ENCODE measurements at places on chromosomes 4 and X.

DNA sequence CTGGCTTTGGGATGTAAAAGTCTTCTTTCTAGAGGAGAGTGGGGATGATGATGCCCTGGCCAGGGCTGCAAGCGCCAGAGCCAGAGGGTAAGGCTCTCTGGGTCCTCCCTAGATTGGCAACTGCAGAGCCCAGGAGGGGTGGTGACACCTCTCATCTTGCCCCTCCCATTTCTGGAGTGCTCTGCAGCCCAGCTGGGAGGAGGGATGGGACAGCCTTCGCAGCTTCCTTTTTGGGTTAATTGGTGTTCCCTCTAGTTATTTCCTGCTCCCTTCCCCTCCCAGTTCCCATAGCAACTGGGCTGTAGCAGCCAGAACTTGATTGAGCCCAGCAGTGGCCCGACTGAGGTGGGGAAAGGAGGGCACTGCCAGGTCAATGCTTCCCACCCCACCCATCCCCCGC lies 19.2 kb downstream of the NALF2 start:
- DNase-seq = no peak

DNA sequence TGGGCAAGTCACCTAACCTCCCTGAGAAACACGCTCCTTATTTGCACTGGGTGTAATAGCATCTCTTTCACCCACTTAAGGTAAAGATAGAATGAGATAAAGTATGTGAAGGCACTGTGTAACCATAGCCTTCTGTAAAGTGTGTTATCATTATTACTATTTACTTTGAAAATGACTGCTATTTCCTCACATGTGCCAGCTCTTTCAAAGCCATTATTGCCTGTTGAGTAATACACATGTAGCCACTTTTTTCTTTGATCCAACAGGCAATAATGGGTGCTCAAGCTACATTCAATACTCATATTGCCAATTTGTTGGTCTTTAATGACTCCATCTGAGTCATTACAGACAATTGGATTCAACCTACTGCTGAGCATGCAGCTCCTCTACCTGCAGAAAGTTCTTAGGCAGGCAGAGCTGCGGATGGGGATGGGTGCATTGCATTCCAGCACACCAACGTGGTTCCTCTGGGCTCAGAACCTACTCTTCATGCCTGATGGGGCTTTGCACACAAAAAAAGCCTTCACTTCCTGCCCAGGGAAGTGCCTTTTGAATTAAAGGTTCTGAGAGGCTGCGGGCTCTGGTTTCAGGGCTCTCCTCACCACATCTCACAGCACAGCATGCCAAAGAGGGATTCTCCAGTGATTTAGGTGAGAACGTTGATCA lies 9.7 kb downstream of the PTCHD1 start:
- DNase-seq = no peak

GRCh38 chrX:34350561-34351335 lies 218.6 kb upstream of the FAM47A start:
- no peak for DNase-seq

DNA sequence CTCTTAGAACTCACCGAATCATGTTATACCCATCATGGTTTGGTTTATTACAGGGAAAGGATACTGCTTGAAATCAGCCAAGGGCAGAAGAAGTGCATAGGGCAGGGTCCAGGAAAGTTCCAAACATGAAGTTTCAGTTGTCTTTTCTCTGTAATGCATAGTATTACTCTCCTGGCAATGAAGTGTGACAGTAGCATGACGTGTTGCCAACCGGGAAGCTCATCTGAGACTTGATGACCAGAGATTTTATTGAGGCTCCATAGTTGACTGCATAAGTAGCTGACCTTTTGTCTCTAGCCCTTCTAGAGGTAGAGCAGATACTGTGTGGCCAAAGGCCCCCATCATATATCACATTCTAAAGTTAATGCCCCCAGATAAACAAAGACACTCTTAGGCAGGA lies 72.1 kb downstream of the BEND4 start:
- DNase-seq = no peak

DNA sequence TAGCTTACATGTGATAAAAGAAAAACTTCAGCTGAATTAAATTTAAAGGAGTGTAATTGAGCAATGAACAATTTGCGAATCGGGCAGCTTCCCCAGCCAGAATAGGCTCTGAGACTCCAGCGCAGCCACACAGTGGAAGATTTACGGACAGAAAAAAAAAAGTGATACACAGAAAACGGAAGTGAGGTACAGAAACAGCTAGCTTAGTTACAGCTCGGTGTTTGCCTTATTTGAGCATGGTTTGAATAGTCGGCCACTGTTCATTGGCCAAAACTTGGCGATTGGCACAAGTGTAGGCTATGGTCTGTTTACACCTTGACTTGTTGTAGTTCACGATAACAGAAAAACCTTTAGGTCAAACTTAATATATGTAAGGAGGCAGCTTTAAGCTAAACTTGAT lies 16.7 kb upstream of the SUPT20HL1 start:
- no peak for DNase-seq

- no peak for DNase-seq
Measured at GRCh38 chrX:49106930-49107329, 16.6 kb downstream of the GPKOW start.

- DNase-seq = no peak
Measured at GRCh38 chr4:185079271-185079905, 61.1 kb downstream of the HELT start.

GRCh38 chrX:40299641-40300046 lies 201.9 kb upstream of the BCOR start:
- no peak for DNase-seq

DNA sequence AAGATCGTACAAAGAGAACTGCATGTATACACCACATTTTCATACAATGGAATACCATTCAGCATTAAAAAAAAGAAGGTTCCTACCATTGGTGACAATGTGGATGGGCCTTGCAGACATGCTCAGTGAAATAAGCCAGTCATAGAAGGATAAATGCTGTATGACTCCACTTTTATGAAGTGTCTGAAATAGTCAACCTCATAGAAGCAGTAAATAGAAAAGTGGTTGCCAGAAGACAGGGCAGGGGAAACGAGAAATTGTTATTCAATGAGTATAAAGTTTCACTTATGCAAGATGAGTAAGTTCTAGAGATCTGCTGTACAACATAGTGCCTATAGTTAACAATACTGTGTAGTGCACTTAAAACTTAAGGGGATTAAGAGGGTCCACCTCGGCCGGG lies 257.5 kb upstream of the FTHL17 start:
- DNase-seq = no peak

GRCh38 chr4:90328558-90328957 lies 201.4 kb downstream of the CCSER1 start:
- no peak for DNase-seq

GRCh38 chrX:154008521-154008920 lies 11.2 kb downstream of the IRAK1 start:
- no peak for DNase-seq

GRCh38 chr4:171629737-171630136 lies 183.5 kb upstream of the GALNTL6 start:
- no peak for DNase-seq

DNA sequence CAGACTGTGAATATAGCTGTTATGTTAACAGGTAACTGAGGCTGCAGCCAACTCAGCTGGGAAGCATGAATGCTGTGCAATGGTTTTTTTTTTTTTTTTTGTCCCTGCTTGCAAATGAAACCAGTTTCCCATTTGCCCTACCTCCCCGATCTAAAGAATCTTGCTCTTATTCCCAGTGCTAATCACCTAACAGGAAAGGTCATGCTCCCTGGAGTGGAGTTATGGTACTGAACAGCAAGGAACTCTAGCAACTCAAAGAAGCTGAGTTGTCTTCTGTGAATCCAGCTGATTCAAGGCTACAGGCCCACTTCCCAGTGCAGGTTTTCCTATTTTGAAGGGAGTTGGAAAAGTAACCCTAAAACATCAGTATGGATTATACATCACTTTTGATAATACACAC lies 52.1 kb downstream of the HTR2C start:
- no peak for DNase-seq

DNA sequence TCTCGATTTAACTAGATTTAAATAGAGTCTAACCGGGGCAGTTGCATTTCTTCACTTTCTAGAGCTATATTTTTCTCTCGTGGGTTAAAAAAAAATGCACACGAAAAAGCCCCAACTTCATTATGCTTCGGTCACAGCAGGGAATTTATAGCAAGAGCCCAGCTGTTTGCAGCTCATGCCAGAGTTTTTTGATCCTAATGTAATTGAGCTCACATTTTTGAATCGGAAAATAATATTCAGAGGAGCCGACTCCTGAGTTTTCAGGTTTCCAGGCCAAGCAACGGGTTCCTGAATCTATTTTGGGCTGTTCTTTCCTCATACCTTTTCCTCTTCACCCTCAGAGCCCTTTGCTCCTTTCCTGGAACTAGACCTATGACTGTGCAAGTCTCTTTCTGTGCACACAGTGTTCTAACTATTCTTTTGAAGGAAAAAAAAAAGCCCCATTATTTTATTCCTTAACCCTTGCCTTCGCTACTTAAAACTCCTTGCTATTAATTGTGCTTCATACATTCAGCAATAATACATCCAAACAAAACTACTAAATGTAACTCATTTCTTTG lies 27.5 kb upstream of the ESX1 start:
- DNase-seq = no peak

DNA sequence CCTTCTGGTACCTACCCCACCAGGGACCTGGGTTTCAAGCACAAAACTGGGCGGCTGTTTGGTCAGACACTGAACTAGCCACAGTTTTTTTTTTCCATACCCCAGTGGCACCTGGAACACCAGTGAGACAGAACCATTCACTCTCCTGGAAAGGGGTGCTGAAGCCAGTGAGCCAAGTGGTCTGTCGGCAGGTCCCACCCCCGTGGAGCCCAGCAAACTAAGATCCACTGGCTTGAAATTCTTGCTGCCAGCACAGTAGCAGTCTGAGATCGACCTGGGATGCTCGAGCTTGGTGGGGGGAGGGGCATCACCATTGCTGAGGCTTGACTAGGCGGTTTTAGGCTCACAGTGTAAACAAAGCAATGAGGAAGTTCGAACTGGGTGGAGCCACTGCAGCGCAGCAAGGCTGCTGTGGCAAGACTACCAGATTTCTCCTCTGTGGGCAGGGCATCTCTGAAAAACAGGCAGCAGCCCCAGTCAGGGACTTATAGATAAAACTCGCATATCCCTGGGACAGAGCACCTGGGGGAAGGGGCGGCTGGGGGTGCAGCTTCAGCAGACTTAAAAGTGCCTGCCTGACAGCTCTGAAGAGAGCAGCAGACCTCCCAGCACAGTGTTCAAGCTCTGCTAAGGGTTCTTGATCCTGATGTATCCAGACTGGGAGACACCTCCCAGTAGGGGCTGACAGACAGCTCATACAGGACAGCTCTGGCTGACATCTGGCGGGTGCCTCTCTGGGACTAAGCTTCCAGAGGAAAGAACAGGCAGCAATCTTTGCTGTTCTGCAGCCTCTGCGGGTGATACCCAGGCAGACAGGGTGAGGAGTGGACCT lies 223.0 kb downstream of the COX18 start:
- no peak for DNase-seq

- DNase-seq = no peak
Measured at GRCh38 chr4:157314906-157315305, 94.4 kb downstream of the GRIA2 start.

GRCh38 chrX:111823128-111823527 lies 52.9 kb upstream of the TRPC5OS start:
- no peak for DNase-seq

- no peak for DNase-seq
Measured at GRCh38 chrX:17547658-17548057, 172.7 kb downstream of the NHS start.

DNA sequence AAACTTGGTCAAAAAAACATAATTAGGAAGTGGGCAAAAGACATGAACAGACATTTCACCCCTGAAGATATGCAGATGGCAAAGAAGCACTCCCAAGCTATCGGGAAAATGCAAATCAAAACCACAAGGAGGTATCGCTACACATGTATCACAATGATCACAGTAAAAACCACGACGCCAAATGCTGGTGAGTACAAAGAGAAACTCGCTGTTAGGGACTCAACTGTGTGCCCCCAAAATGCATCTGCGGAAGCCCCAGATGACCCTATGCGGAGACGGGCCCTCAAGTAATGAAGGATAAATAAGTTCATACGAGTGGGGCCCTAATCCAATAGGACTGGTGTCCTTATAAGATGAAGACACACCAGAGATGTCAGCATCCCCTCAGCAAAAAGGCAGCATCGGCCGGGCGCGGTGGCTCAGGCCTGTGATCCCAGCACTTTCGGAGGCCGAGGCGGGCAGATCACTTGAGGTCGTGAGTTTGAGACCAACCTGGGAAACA lies 10.2 kb downstream of the GAK start:
- DNase-seq = no peak

DNA sequence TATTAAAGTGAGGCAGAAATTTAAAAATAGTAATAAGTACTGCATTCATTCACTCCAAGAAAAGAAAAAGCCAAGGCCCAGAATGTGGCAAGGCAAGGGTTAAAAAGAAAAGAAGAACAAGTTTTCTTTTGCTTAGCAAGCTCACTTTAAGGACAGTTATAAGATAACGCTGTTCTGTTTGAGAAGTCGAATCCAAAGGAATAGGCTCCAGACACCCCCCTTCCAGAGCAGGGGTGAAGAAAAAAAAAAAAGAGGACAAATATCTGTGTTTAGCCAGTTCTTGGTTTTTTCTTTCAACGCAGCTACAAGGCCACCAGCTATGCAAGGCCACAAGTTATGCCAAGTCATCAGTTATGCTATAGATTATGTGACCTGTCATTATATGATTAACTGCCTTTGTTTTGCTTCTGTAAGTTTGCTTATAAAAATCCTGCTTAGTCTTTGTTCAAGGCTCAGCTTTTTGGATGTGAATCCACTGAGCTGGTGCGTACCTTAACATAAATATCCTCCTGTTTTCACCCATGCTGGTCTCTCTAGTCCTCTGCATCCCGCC lies 1.4 kb downstream of the GRK4 start:
- DNase-seq = no peak

GRCh38 chr4:5995901-5996623 lies 22.2 kb downstream of the C4orf50 start:
- DNase-seq = no peak

GRCh38 chrX:74277320-74277719 lies 26.7 kb upstream of the ZCCHC13 start:
- no peak for DNase-seq

DNA sequence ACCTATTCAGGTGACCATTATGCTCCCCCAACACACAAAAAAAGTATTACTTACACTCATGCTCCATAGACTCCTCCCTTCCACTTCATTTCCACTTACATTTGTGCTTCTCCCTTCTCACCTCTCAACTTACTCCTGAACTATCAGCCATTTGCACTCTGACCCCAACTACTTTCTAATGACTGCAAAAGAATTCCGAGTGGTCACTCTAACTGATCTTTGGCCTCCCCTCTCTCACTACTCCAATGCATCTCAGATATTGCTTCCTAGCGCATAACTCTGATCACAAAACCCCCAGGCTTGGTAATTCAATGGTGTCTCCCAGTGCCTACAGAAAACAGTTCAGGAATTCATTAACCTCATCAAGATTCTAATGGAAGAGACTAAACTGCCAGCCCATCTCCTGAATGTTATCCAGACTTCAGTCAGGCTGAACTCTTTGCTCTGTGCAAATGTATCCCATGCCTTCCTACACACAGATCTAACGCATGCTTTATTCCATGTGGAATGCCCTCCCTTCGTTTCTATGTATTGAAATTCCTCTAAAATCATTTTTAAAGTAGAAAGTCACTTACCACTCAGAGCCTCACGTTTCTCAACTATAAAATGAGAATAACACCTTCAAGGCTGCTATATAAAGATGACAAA lies 61.1 kb downstream of the FRYL start:
- no peak for DNase-seq

GRCh38 chrX:107769581-107770317 lies 5.8 kb downstream of the TSC22D3 start:
- no peak for DNase-seq

GRCh38 chr4:128355305-128355704 lies 67.7 kb upstream of the PGRMC2 start:
- no peak for DNase-seq

GRCh38 chr4:186844059-186844681 lies 120.5 kb upstream of the FAT1 start:
- DNase-seq = no peak

Data from NCI-H187 treated with DMSO at 0.1 percent for 48 hours (cell line).